ENCODE measurements at places on chromosomes 7 and 10.

DNA sequence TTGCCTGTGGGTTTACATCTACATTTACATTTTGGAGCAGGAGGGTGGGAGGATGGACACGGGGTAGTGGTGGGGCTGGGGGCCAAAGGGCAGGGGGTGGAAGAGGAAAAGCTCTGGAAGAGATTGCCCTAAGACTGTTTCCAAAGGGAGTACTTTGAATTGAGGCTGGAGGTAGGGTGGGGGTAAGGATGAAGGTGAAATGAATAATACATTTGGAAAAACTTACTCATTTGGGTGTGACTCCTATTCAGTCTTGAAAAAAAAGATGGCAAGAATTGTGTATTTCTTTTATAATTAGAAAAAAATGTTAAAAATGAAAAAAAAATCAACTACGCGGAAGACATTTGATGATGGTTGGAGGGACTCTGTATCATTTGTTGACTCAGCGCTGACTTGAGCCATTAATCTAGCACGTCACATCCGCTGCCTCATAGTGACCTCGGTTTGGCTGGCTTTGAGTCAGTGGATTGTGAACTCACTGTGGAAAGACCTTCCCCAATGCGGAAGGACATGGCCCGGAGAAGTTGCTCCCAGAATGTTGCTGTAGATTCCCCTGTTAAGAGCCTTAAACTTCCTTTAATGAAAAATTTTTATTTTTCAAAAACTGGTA is 2.8 kb downstream of the FAM180A start:
- no peak for DNase-seq

DNA sequence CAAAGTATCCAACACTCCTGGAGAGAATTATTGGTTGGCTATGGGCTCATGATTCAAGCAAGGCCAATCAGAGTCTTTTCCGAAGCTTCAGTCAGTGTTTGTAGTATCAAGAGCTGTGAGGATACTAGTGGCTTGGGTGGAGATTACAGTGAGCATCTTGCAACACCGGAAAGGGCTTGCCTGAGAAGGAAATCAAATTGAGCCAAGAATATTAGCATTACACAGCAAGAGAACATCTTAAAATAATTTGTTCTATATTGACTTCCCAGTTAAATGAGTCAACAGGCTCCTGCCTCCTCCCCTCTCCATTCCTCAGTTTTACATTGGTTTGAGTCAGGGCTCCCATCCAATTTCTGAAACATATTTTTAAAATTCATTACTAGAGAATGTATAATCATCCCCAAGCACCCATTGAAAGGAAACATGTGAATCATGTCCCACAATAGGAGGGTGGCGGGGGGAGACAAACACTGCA is 127.4 kb downstream of the ELAPOR2 start:
- no peak for DNase-seq

- DNase-seq: peak; percentile 53
These were observed 7.1 kb downstream of the CRYGN start for GRCh38 chr7:151432658-151433521.

- peak; percentile 41 for DNase-seq
These were observed 78.9 kb downstream of the LRRC17 start for GRCh38 chr7:102991540-102992214.

DNA sequence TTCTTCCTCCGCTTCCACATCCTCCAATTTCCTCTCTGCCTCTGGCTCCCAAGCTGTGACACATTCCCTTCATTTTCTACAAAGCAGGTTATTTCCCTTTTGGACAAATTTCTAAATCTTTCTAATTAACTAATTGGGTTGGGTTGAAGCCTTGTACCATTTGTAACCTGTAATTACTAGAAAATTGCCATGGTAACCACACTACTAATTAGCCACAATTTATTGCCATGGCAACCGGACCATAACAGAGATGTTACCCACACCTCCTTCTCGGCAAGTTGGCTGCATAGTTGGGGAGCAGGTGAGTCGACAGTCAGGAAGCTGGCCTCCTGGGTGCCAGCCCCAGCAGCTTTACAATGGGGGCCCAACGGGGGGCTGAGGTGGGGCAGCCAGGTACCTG is 61.6 kb downstream of the GOLGA7B start:
- no peak for DNase-seq

GRCh38 chr10:12416344-12417050 is 67.2 kb downstream of the CAMK1D start:
- no peak for DNase-seq

DNA sequence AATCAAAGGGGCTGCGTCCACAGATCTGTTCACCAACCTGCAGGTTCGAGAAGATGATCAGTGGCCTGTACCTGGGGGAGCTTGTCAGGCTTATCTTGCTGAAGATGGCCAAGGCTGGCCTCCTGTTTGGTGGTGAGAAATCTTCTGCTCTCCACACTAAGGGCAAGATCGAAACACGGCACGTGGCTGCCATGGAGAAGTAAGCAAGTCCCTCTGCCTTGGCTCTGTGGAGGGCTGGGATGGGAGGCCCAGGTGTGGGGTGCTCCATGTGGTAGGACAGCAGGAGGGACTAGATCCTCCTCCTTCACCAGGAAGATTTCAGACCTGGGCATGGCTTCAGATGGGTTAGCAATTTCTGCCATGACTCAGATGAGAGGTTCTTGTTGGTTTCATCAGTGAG is 25.9 kb downstream of the HKDC1 start:
- DNase-seq: no peak

GRCh38 chr10:111356571-111356970 is 279.7 kb downstream of the ADRA2A start:
- DNase-seq: no peak

DNA sequence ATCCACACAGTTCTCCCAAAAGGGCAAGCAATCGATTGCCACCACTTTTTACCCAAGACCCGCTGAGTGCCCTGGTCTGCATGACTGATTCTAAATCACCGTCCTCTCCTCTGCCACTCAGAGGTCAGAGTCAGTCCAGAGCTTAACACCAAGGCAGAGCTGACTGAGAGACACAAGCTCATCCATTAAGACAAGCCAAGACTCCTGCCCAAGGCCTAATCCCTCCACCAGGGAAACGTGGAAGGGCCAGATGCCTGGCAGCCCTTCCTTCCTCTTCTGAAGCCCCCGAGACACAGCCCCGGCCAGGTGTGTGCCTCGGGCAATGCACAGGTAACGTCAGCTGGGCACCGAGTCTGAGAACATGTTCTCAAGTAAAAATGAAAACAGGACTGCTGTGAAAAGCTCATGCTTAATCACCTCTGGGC is 51.7 kb downstream of the DIP2C start:
- DNase-seq: no peak

DNA sequence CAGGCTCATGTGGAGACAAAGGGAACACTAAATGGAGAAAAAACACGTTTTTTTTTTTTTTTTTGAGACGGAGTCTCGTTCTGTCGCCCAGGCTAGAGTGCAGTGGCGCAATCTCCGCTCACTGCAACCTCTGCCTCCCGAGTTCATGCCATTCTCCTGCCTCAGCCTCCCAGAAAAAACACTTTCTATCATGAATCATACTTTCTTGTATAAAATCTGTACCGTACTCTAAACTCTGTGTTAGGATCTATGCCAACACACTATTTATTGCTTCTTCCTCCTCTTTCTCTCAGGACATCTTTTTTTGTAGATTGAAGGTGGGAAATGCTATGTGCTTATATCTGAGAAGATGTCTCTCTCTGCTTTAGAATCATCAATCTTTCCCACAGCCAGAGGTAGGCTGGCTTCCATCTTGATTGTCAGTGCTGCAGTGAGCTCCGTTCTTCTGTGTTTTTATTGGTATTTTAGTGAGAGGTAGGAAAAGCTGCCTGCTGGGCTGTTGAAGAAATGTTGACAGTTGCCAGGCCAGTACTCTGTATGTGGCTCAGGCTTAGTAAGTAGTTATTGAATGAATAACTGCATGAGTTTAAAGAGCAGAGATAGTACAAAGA is 101.1 kb downstream of the GPR85 start:
- DNase-seq: no peak

DNA sequence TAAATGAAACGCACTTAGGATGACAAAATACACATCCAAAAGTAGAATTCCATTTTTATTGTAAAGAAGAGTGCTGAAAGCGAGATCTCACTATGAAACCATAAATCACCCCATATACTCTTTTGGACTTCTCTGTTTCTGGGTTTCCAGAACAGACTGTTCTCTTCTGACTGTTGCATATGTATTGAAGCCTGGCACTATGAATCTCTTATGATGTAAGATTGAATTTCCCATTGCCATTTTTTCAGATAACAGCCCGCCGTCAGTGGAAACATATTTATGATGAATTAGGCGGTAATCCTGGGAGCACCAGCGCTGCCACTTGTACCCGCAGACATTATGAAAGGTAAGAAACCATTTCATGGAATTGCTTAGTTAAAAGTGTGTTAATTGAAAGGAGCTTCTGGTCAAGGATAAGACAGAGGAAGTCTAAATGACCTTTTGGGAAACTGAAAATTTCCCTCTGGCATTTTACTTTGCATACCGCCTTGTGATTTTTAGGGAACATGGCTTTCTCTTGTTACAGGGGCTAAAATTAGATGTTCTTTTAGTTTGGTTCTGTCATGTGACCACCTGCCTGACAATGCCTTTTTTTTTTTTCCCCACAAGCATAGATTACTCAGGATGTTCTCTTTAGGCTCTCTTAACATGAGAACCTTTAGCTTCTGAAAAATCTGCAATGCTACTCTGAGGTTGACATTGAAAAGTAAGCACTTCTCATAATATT is 168.1 kb downstream of the ARID5B start:
- DNase-seq: no peak

DNA sequence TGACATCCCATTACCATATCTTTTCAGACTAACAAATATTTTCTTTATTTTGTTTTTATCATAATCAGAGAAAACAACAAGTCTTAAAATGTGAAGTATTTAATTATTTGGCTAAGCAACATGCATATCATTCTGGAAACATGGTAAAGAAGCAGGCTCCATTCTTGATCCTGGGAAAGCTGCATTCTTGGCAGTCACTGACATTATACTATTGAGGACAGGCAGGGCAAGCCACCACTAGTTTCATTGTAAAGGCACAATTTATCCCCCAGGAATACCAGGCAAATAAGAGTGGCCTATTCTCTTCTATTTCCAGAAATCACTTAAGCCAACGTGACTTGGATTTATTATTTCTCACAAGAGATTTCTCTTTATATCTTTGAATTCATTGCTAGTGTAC is 153.8 kb upstream of the AKR1E2 start:
- DNase-seq: no peak

DNA sequence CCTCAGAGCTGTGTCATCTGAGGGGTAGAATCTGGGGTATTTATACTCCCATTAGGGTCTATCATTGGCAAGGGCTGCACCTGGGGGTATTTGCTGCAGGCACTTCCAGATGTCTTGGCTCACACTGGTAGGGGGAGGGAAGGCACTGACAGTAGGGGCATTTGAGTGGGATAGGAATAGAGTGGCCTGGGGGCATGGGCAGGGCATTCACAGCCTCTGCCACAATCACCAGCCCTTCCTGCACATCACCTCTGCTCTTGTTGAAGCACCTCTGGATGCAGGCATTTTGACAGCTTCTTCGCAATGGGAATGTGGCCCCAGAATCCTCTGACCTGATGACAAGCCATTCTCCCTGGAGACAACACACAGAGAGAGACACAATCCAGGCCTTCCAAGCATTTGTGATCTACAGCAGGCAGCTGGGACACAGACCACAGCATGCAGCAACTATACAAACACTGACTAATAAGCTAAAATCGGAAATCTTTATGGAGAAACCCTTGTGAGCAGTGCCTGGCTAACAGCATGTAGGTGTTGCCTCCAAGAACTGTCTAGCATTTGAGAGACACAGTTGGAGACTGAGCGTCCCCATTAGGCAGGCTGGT is 178.5 kb downstream of the KCNMA1 start:
- no peak for DNase-seq

DNA sequence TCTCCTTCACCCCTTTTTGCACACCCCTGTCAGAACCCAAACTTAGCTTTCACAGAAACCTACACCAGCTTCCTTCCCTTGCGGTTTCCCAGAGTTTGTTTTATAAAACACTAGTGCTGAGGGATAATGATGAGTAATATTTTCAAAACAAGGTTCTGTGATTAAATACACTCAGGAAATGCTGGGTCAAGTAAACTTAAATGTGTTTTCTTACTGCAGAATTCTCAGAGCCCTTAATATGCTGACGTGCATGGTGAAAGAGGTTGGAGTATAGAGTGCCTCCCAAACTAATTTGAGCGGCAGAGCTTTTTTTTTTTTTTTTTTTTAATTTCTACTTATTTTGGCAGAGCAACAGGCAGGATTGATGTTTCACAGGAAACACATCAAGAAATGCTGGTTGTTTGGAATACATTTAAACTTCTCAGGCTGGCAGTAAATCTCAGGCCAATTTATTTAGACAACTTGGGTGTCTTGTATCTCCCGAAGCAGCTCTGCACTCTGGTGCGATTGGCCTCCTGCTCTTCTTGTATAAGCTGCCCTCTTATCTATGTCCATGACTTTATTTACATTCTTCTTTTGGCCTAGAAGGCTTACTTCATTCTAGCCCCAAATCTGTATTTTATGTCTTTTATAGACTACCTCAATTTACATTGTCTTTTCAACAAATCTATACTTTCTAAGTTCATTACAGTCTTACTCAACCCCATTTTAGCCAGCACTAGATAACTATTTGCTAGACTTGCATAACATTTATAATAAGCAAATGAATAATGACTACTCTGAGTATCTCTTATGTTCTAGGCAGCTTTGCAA is 165.4 kb downstream of the BMPER start:
- DNase-seq: no peak

DNA sequence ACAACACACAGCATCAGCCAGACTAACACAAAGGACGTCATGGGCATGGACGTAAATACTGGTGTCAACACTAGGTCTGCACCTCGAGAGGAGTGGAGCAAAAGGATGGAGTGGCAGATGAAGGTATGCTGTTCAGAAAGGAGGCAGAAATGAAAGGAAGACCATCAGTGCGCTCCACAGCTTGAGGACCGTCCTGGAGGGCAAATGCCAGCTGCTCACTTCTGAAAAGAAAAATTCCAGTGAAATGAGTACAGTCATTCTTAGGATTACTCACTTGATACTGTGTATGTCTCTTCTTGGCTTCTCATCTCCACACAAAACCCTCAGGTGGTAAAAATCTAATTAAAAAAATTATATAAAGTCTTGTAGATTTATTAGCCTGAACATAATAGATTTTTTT is 44.8 kb downstream of the EGFR start:
- no peak for DNase-seq

GRCh38 chr10:38157270-38157685 is 63.1 kb downstream of the ZNF37A start:
- DNase-seq: no peak

- DNase-seq: no peak
These were observed 42.6 kb downstream of the ZNF800 start for GRCh38 chr7:127349881-127350280.

GRCh38 chr7:127760436-127761031 is 108.5 kb downstream of the SND1 start:
- DNase-seq: no peak

GRCh38 chr7:95303013-95303905 is 21.1 kb downstream of the PON1 start:
- DNase-seq: no peak

DNA sequence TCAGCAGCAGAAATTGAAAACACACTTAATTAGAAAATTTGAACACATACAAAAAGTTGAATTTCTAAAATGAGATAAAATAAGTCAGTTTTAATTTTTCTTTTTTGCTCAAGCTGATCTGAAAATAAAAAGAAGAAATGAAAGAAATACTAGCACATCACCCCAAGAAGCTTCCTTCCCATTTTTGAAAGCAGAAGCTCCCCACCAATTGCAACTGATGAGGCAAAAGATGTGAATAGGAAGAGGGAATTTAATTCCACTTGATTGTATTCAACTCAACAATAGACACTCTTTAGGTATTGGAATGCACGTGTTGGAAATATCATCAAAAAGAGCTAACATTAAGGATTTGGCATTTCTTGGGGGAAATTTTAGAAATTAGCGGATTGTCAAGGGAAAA is 175.8 kb downstream of the TRIL start:
- no peak for DNase-seq

All from activated CD4-positive, alpha-beta T cell treated with anti-CD3 and anti-CD28 coated beads, Interleukin-10, Interleukin-2, amounts not matched to agents 100 ng/mL and 50 ng/mL, durations not matched to agents 16 hours and 8 hours (primary cell).